ENCODE measurements at places on chromosomes 2 and 18.

DNA sequence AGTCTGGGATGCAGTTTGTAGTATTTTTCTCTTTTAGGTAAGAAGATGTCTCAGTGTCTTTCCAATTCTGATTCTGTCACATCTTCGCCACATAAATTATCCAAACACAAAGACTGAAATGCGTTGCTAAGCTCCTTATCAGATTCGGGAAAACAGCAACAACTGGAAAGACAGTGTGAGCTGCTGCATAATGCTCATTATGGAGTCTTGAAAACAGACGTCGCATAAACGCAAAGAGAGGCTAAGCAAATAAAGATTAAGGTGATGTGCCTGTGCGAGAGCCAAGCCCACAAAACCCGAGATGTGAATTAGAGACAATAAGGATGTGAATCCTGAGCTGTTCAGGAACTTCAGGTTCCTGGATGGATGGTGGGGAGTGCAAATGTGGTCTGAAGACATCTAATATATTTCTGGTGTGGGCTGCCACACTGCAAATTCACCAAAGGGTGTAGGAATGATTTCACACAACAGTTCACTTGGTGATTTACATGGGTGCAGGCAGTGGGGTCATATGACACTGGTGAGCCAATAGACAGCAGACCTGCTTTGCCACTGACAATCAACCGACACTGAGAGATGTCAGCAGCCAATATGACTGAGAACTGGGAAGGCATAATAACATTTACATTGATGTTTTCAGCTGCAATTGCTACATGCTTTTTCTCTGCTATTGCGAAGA lies 195.8 kb downstream of the MTX2 start:
- peak; percentile 17 for DNase-seq

- DNase-seq = no peak
Measured at GRCh38 chr18:34871435-34871834, 161.3 kb downstream of the DTNA start.

GRCh38 chr2:36392571-36393255 lies 37.1 kb downstream of the CRIM1 start:
- no peak for DNase-seq

DNA sequence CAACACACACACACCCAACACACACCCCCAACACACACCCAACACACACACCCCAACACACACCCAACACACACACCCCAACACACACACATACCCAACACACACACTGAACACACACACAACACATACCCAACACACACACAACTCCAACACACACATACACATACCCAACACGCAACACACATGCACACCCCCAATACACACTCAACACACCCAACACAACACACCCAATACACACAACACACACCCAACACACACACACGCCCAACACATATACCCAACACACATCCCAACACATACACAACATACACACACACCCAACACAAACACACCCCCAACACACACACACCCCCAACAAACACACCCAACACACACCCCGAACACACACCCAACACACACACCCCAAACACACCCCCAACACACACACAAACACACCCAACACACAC lies 8.2 kb upstream of the STK25 start:
- DNase-seq = no peak

GRCh38 chr2:233125455-233126065 lies 65.4 kb downstream of the INPP5D start:
- DNase-seq = no peak

- DNase-seq = no peak
Measured at GRCh38 chr2:20507166-20507692, 60.4 kb downstream of the RHOB start.

GRCh38 chr18:78830161-78830560 lies 149.5 kb upstream of the SALL3 start:
- DNase-seq = no peak

GRCh38 chr2:226087505-226088365 lies 688.2 kb downstream of the NYAP2 start:
- DNase-seq = no peak

DNA sequence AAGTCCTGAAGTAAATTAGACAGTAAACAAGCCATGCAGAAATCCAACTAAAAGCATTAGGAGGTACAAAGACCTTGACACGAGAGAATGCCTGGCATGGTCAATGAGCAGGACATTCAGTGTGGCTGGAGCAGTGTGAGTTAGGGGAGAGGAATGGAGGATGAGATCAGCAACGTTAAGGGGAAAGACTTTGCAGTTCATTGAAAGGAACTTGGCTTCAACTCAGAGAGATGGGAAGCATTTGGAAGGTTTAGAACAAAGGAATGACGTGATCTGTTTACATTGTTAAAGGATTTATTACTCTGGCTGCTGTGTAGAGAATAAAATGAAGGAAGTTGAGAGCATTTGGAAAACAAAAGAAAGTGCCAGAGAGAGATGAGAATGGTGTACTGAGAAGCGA lies 621.3 kb downstream of the XIRP2 start:
- no peak for DNase-seq

DNA sequence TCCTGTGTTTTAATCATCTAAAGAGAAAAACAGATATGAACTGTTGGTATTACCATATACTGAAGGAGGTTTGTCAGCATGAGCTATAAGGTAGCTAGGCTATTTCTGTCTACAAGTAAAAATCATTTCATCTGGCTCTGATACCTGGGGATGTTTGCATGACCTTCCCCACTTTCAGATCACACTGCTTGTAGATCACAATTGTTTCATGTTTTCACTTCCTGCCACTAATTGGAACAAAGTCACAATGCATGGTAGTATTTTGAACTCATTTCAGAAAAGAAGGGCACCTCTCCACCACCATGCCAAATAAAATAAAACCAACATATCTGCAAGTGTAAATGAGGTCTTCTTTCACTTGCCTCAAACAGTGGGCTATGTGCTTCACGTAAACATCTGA lies 37.8 kb downstream of the NYAP2 start:
- no peak for DNase-seq

DNA sequence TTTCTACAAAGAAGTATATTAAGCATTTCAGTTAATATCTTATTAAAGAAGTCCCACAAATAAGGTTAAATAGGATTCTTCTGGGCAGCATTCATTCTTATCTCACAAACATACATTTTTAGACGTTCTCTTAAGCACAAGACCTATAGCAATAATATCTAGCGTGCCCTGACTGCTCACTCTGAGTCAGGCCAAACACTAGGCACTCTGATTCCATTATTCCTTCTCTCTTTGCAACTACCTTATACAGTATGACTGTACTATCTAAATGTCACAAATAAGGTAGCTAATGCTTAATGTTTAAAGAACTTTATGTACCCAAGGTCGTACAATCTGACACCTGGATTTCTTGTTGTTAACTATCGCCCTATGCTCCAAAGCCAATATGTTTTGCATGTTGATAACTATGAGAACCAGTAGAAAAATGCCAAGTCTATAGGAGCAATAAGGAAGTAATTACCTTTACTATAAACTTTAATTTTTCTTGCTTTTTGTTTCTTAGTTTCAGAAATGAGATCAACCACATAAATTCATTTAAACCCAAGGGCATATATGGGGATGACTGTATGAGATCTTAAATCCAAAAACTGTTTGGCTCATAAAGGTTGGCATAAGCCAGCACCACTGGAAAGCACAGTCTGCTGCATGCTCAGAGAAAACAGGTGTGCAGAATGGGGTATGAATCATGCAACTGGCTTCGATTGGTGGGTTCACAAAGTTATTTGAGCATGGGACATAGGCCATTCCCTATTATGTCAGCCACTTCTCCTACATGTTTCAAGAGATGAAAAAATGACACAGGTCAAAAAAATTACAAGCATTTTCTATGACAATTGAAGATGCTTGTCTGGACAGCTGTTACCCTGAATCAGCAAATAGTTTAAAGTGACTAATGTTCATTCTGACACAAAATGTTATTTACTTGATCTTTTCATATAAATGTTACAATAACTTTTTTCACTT lies 352.0 kb downstream of the IRS1 start:
- DNase-seq = no peak

DNA sequence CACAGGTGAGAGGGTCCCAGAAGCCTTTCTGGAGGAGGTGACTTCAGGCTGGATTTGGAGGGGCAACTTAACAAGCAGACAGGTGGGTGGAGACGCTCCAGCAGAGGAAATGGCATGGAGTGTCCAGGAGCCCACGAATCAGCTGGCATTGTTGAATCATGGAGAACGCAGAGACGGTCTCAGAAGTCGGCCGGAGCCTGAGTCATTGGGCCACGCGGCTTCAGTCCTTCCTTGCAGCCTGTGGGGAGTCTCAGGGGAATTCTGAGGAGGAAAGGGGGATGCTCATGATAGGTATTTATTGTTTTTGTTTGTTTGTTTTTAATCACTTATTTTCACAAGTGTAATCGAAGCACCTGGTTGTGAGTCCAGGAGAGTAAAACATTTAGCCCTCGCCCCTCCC lies 184.6 kb upstream of the HDAC4 start:
- DNase-seq = no peak

- no peak for DNase-seq
Measured at GRCh38 chr2:47497843-47498460, 95.0 kb downstream of the MSH2 start.

DNA sequence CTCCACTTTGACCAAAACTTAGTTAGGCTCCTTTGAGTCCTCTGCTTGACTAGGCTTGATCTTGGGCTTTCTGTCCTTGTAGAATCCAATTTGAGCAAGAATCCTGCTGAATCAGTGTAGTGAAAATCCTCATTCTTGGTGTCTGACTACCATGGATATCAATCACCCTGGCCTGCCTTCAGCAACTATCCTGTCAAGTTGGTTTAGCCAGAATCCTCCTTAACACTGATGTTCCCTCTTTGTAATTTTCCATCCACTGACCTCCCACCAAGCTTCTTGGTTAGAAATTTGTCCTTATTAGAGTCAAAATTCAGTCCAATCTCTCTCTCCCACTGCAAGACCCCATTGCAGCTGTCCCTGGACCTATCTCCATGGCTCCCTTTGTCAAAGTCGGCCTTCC lies 494 bp upstream of the RBM45 start:
- DNase-seq = no peak
